Left cardiac atrium (tissue), 4 donors: ENCODE measurements at places on chromosomes 5 and 9.

DNA sequence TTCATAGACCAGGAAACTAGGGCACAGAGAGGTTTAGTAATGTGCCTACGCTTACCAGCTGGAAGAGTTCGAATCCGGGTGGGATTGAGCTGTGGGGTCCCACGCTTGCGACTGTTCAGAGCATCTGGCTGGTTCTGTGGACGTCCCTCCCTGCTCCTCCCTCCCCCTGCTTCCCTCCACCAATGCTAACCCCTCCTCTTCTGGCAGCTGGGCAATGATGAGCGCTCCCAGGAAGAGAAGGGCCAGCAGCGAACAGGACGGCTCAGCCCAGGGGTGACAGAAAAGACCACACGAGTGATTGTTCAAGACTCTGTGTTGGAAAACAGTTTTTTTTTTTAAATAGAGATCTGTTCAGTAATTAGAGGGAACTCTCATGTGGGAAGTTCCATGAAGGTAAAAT is 6.9 kb downstream of the FAM163B start:
- DNase-seq, result no peak

- DNase-seq, result no peak
Observed at GRCh38 chr9:131585375-131585774, 40.1 kb downstream of the PRRT1B start.

DNA sequence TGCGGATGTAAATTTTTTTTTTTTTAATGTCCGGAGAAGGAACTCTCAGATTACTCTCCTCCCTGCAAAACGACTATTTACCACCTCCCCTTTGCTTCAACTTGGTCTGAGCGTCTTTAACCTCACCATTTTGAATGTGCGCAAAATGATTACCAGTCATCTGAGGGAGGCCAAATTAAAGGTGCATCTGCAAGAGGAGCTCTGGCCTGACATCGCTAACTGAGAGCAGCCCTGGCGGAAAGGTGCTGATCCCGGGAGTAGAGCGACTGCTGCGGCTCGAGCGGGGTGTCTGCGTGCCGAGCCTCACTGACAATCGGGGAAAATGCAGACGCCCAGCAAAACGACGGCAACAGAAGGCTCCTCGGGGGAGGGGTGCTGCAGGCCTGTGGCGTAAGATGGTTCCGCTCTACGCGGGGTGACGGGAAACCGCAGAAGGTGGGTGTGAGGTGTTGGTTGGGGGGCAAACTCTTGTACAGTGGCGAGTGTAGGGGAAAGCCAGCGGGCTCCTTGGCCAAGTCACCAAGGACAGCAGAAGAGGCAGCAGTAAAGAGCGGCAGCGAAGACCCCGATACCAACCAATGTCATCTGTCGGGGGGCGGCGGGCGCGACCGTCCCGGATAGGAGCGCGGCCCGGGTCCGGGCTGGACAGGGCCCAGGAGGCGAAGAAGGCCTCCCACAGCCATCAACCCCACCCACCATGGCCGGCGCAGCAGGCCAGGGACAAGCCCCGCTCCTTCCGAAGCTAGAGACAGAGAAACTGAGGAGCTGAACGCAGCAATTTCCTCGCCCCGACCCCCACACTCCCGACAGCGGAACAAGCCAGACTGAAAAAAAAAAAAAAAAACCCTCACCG is 557 bp downstream of the PJA2 start:
- DNase-seq, result peak; percentile 77

DNA sequence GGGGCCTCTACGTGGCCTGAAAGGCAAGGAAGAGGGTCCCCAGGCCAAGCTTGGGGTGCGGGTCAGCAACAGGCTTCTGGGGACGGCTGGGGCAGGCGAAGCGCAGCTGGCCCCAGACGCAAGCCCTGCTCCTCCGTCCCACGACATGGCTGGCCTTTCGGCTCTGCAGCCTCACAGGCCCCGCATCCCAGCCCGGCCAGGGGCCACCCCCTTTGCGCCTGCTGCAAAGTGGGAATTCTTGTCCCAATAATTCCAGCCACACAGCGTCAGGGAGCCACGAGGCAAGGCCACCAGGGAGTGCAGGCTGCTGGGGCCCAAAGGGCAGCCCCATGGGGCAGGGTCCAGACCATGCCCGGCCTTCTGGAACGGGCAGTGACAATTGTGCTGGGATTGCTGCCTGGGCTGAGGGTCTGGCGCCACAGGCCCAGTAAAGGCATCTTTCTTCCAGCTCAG is 1.1 kb upstream of the ENTPD2 start:
- DNase-seq, result no peak

- DNase-seq, result no peak
Observed at GRCh38 chr9:23554686-23555085, 271.4 kb downstream of the ELAVL2 start.

- no peak for DNase-seq
Observed at GRCh38 chr5:75042522-75042921, 9.8 kb downstream of the GCNT4 start.

- DNase-seq, result no peak
Observed at GRCh38 chr5:120330558-120330957, 133.5 kb upstream of the PRR16 start.

DNA sequence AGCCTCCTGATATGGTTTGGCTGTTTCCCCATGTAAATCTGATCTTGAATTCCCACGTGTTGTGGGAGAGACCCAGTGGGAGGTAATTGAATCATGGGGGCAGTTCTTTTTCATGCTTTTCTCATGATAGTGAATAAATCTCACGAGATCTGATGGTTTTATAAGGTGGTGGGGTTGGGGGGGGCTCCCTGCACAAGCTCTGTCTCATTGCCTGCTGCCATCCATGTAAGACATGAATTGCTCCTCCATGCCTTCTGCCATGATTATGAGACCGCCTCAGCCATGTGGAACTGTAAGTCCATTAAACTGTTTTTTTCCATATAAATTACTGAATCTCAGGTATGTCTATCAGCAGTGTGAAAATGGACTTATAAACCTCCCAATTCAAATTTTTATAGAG is 12.8 kb downstream of the XRCC4 start:
- no peak for DNase-seq

- DNase-seq, result no peak
Observed at GRCh38 chr5:35345222-35345621, 114.9 kb upstream of the PRLR start.

GRCh38 chr9:7304627-7304995 is 495.0 kb downstream of the DMAC1 start:
- DNase-seq, result no peak

- DNase-seq, result no peak
Observed at GRCh38 chr9:93890436-93890935, 64.7 kb downstream of the BARX1 start.

DNA sequence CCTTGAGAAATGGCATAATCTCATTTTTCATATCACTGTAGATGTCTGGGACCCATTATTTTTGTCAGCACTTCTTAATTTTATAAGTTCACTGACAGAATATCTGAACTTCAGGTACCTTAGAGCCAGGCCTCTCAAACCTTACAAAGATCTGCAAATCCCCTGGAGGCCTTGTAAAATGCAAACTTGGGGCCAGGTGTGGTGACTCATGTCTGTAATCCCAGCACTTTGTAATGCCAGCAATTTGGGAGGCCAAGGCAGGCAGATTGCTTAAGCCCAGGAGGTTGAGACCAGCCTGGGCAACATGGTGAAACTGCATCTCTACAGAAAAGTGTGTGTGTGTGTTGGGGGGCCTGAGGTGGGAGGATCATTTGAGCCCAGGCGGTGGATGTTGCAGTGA is 30.8 kb downstream of the RASGRF2 start:
- DNase-seq, result no peak
